ENCODE measurements at places on chromosomes 4 and X.

DNA sequence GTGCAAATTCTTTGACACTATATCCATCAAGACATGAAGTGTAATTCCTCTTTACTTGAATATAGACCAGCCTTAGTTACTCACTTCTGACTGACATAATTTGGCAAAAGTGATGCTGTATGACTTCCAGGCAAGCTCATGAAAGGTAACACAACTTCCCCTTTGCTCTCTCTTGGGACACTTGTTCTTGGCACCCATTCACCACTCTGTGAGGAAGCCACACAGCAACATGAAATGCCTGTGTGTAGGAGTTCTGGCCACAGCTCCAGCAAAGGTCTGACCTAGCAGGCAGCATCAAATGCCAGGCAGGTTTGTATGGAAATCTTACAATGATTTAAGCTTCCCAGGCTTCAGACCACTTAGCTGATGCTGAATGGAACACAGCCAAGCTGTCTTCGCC lies 280.3 kb downstream of the PDHA2 start:
- H3K36me3 ChIP-seq, result no peaks in the 10 kb centered on the region
- H3K4me3 ChIP-seq, result no peak overlapping the region
- H3K27ac ChIP-seq, result no peak overlapping the region

GRCh38 chrX:88366314-88366713 lies 380.7 kb upstream of the CPXCR1 start:
- DNase-seq, result no peak
- H3K4me1 ChIP-seq, result no peaks in the 10 kb centered on the region
- no peaks in the 10 kb centered on the region for H3K36me3 ChIP-seq
- no peak overlapping the region for H3K4me3 ChIP-seq
- H3K27ac ChIP-seq, result no peak overlapping the region

GRCh38 chr4:73456177-73457022 lies 20.4 kb downstream of the AFP start:
- DNase-seq, result no peak
- H3K4me1 ChIP-seq, result peaks cover 2% of the 10 kb centered on the region
- no peaks in the 10 kb centered on the region for H3K27me3 ChIP-seq
- H3K4me3 ChIP-seq, result no peak overlapping the region
- H3K27ac ChIP-seq, result no peak overlapping the region

DNA sequence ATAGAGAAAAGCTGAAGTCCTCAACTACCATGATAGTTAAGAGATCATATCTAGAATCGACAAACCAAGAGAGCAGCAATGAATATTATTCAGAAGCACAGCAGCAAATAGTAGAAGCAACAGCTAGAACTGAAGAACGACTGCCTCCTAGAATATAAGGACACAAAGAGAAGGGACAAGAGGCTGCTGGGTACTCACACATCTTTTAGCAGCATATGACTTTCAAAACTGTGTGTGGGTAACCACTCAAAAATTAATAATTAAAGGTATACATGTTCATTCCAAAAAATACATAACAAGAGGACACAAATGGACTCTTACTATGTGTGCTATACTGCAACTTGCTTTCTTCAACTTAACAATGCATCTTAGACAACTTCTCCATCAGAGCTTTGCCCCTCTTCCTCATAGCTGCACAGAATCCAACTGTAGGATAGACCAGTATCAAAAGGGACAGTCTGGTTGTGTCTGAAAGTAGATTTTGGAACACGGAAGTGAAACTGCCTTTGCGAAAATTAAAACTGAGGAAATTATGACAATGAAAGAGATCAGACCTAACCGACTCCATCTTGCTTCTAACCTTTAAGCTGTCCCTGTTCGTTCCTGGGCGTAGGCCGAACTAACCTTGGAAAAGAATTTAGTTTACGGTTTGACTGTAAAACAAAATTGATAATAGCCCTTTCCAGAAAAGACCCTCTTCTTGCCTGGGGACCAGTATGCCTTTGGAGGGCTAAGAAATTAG lies 125.7 kb downstream of the SH3KBP1 start:
- H3K4me3 ChIP-seq, result no peak overlapping the region
- peaks cover 4% of the 10 kb centered on the region for H3K4me1 ChIP-seq
- no peak for DNase-seq
- H3K27me3 ChIP-seq, result no peaks in the 10 kb centered on the region
- no peaks in the 10 kb centered on the region for H3K36me3 ChIP-seq

DNA sequence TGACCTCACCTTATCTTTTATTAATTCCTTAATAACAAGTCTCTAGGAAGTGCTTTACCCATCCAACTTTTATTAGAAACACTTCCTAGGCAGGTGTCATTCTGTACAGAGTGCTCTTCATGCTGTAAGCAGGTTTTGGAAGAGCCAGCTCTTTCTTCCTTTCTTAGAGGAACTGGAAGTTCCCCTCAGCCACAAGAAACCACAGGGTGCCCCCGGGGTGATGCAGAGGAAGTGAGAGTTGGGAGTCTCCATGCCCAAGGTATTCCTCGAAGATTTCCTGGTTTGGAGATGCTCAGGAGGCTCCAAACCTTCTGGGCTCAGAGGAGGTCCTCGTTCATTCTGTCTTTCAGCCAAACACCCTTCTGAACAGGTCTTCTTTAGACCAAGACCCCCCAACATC lies 83.8 kb downstream of the EGF start:
- DNase-seq, result no peak
- no peaks in the 10 kb centered on the region for H3K27me3 ChIP-seq
- H3K27ac ChIP-seq, result no peak overlapping the region
- H3K36me3 ChIP-seq, result no peaks in the 10 kb centered on the region

DNA sequence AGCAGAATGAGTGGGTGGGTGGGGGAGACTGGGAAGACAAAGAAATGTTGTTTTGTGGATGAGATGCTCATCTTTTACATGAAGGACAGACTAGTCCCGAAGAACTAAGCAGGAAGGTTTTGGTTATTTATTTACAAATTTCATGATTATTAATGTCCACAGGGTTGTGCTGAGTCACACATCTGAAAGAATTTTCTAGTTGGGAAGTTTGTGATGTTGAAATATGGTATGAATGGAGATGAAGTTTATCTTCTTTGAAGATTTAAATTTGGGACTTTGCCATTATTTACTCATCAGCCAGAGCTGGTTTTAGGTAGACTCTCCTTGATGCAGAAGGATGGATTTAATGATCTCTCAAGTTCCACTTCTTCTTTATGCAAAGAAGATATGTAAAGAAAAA lies 75.5 kb downstream of the MOSPD2 start:
- H3K4me3 ChIP-seq, result no peak overlapping the region
- H3K27ac ChIP-seq, result no peak overlapping the region
- no peaks in the 10 kb centered on the region for H3K4me1 ChIP-seq
- no peaks in the 10 kb centered on the region for H3K36me3 ChIP-seq

DNA sequence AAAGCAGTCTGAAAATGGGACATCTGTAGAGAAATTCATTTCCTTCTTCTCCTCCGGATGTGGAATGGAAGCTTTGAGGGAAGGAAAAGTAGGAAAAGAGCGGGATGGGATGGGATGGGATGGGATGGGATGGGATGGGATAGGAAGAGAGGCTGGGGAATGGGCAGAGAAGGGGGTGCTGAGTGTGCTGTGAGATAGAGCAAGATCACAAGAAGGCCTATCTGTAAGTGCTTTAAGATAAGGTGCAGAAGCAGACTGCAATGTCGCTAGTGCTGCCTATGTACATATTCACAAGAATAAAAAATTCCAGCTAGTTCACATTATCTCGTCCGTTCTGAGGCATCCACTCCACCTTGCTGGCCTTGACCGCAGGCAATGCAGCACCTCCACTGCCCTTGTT lies 86.2 kb downstream of the IRF2 start:
- H3K27ac ChIP-seq, result no peak overlapping the region
- no peaks in the 10 kb centered on the region for H3K27me3 ChIP-seq
- H3K4me3 ChIP-seq, result no peak overlapping the region
- DNase-seq, result no peak
- peaks cover 21% of the 10 kb centered on the region for H3K4me1 ChIP-seq
- H3K36me3 ChIP-seq, result peaks cover 72% of the 10 kb centered on the region

GRCh38 chr4:157961229-157961990 lies 211.4 kb downstream of the GASK1B start:
- no peak for DNase-seq
- no peak overlapping the region for H3K27ac ChIP-seq
- H3K4me3 ChIP-seq, result no peak overlapping the region

- no peak overlapping the region for H3K27ac ChIP-seq
- no peak overlapping the region for H3K4me3 ChIP-seq
- H3K4me1 ChIP-seq, result no peaks in the 10 kb centered on the region
- no peaks in the 10 kb centered on the region for H3K27me3 ChIP-seq
Observed at GRCh38 chrX:110310000-110310790, 7.7 kb downstream of the AMMECR1 start.

GRCh38 chr4:38177641-38178391 lies 217.6 kb downstream of the PTTG2 start:
- no peaks in the 10 kb centered on the region for H3K27me3 ChIP-seq
- no peak overlapping the region for H3K27ac ChIP-seq
- no peak overlapping the region for H3K4me3 ChIP-seq
- peaks cover 2% of the 10 kb centered on the region for H3K4me1 ChIP-seq
- no peak for DNase-seq

DNA sequence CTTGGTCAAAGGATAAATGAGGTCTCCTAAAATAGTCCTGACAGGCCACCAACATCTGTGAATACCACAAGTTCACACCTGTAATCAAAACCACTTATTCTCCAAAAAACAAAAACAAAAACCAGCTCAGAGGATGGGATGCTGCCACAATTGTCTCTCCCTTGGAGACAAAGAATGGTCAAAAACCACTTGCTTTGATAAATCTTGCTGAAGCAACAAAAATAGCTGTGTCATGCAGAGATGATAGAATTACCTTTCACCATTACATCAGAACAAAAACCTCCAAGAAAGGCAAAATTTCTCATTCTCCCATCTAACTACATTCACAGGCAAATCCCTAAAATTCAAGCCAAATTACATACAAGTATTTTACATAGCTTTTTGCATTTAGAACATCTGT lies 180.4 kb downstream of the MAML3 start:
- no peak overlapping the region for H3K4me3 ChIP-seq
- no peak for DNase-seq
- H3K27ac ChIP-seq, result peak overlapping the region; percentile 46
- no peaks in the 10 kb centered on the region for H3K36me3 ChIP-seq
- no peaks in the 10 kb centered on the region for H3K4me1 ChIP-seq

GRCh38 chr4:76582074-76582816 lies 147.2 kb downstream of the SHROOM3 start:
- H3K36me3 ChIP-seq, result no peaks in the 10 kb centered on the region
- H3K4me3 ChIP-seq, result no peak overlapping the region
- H3K27me3 ChIP-seq, result no peaks in the 10 kb centered on the region
- H3K27ac ChIP-seq, result no peak overlapping the region
- no peak for DNase-seq
- H3K4me1 ChIP-seq, result peaks cover 9% of the 10 kb centered on the region

- no peak overlapping the region for H3K27ac ChIP-seq
- no peak overlapping the region for H3K4me3 ChIP-seq
- H3K27me3 ChIP-seq, result no peaks in the 10 kb centered on the region
- H3K36me3 ChIP-seq, result no peaks in the 10 kb centered on the region
- no peaks in the 10 kb centered on the region for H3K4me1 ChIP-seq
- DNase-seq, result no peak
Observed at GRCh38 chr4:79235095-79235494, 90.8 kb downstream of the NAA11 start.

GRCh38 chr4:184506527-184507121 lies 32.3 kb upstream of the IRF2 start:
- H3K4me3 ChIP-seq, result no peak overlapping the region
- DNase-seq, result peak; percentile 10
- H3K4me1 ChIP-seq, result peaks cover 3% of the 10 kb centered on the region
- no peaks in the 10 kb centered on the region for H3K27me3 ChIP-seq
- no peaks in the 10 kb centered on the region for H3K36me3 ChIP-seq
- H3K27ac ChIP-seq, result no peak overlapping the region

DNA sequence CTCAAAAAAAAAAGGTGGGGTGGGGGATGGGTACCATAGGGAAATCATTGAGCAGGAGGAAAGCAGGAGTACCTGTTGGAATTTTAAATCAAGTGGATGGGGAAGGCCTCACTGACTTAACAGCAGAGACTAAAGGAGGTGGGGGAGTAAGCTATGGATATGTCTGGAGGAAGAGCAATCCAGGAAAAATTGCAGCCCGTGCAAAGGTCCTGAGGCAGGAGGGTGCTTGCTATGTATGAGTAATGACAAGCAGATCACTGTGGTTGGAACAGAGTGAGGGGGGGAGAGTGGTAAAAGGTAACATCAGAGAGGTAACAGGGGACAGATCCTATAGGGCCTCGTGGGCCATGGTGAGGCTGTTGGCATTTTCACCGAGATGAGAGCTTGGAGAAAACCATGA lies 4.1 kb downstream of the FTSJ1 start:
- peaks cover 39% of the 10 kb centered on the region for H3K36me3 ChIP-seq
- peaks cover 13% of the 10 kb centered on the region for H3K4me1 ChIP-seq
- no peaks in the 10 kb centered on the region for H3K27me3 ChIP-seq
- H3K27ac ChIP-seq, result no peak overlapping the region

DNA sequence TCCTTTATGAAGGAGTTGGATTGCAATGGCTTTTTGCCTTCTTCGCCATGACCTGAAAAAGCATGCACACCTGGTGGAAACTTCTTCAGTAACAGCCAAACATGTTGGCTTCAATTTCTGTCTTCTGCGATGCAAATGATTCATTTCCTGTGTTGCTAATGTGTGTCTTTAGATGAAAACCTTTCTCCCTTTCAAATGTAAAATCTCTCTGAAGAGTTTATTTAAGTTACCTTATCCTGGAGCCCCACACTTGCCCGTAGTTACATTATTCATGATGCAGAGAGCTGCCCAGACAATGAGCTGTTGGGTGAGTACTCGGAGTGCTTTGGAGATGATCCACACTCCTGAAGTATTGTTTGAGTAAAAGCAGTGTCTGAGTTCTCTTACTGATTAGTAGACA lies 1100.9 kb downstream of the RPA4 start:
- H3K27me3 ChIP-seq, result no peaks in the 10 kb centered on the region
- no peak overlapping the region for H3K27ac ChIP-seq
- H3K4me1 ChIP-seq, result no peaks in the 10 kb centered on the region
- H3K4me3 ChIP-seq, result no peak overlapping the region
- no peak for DNase-seq

GRCh38 chr4:10448991-10449390 lies 8.2 kb downstream of the ZNF518B start:
- no peaks in the 10 kb centered on the region for H3K4me1 ChIP-seq
- no peak overlapping the region for H3K27ac ChIP-seq
- no peaks in the 10 kb centered on the region for H3K27me3 ChIP-seq
- no peak for DNase-seq

- no peaks in the 10 kb centered on the region for H3K27me3 ChIP-seq
- peak overlapping the region; percentile 21 for H3K27ac ChIP-seq
- no peak for DNase-seq
- H3K4me1 ChIP-seq, result no peaks in the 10 kb centered on the region
- H3K36me3 ChIP-seq, result no peaks in the 10 kb centered on the region
- H3K4me3 ChIP-seq, result no peak overlapping the region
Observed at GRCh38 chr4:78092850-78093249, 35.7 kb downstream of the FRAS1 start.

GRCh38 chrX:152905081-152905420 lies 7.2 kb downstream of the ZNF185 start:
- DNase-seq, result no peak
- no peaks in the 10 kb centered on the region for H3K36me3 ChIP-seq
- H3K4me1 ChIP-seq, result peaks cover 29% of the 10 kb centered on the region
- H3K4me3 ChIP-seq, result no peak overlapping the region
- H3K27ac ChIP-seq, result no peak overlapping the region
- H3K27me3 ChIP-seq, result peaks cover 51% of the 10 kb centered on the region
